ENCODE measurements at places on chromosomes 2 and 18.

DNA sequence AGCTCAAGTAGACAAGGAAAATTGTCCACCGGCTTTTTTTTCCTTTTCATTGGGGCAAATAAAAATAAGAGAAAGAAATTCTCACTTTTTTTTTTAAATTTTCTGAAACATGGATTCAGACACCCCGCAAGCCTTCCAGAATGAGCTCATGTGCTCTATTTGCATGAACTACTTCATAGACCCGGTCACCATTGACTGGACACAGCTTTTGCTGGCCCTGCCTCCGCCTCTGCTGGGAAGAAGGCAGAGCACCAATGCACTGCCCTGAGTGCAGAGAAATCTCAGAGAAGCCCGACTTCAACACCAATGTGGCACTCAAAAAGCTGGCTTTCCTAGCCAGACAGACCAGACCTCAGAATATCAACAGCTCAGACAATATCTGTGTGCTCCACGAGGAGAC is 30.2 kb upstream of the TRIM43B start:
- DNase-seq: no peak

GRCh38 chr2:127656569-127657231 is 10.7 kb downstream of the GPR17 start:
- no peak for DNase-seq

DNA sequence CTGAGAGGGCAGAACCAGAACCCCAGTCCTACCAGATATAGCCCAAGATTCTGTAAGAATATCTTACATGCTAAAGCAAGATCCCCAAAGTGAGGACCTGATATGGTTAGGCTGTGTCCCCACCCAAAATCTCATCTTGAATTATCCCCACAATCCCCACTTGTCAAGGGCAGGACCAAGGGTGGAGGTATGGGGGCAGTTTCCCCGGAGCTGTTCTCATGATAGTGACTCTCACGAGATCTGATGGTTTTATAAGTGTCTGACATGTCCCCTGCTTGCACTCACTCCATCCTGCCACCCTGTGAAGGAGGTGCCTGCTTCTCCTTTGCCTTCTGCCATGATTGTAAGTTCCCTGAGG is 19.9 kb downstream of the TTC32 start:
- no peak for DNase-seq

- no peak for DNase-seq
Measured at GRCh38 chr2:200592406-200593075, 6.7 kb downstream of the AOX1 start.

DNA sequence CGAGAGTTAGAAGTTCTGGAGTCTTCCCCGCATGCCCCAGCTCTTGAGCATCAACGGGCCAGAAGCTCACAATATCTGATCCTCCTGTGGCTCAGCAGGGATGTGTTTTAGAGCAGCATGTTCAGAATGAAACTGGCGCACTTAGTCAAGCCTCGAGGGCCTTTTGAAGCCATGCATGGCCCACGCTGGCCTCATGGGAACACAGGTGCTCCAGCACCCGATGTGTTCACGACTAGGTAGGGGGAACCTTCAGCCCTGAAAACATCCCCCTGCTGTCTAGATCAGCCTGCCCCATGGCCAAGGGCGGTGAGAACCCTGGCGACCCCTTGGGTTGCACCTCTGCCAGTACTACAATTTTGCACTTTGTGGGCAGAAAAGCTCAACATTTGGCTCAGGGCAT is 32.8 kb downstream of the MSH6 start:
- no peak for DNase-seq

DNA sequence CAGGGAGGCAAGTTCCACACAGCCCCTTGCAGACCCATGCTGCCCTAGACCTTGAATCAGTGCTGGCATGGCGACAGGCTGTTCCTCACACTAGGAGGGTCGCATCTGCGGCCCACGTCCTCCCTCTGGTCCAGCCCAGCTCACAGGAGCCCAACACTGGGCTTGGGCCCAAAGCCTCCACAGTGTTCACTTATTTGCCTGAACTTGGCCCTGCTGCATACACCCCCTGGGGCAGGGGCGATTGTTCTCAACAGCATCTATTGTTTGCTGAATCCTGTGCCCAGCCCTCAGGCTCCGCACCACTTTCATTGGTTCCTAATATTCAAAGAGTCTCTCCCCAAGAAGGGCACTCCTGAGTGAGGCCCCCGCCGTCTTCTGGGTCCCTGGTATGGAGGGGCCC is 90.7 kb downstream of the ZBTB7C start:
- no peak for DNase-seq

DNA sequence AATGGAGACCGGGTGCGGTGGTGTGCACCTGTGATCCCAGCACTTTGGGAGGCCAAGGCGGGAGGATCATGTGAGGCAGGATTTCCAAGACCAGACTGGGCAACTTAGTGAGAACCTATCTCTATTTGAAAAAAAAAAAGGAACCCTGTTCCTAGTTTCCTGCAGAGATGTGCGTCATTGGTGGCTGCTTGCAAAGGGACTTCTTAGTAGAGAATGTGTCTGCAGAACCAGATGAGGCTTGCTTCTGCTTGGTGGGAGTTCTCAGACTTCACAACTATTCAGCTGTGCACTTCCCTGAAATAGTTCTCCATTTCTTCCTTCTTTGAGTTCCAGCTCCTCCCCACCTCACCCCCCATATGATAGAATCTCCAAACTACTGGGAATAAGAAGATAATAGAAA is 22.3 kb downstream of the ZCCHC2 start:
- no peak for DNase-seq

DNA sequence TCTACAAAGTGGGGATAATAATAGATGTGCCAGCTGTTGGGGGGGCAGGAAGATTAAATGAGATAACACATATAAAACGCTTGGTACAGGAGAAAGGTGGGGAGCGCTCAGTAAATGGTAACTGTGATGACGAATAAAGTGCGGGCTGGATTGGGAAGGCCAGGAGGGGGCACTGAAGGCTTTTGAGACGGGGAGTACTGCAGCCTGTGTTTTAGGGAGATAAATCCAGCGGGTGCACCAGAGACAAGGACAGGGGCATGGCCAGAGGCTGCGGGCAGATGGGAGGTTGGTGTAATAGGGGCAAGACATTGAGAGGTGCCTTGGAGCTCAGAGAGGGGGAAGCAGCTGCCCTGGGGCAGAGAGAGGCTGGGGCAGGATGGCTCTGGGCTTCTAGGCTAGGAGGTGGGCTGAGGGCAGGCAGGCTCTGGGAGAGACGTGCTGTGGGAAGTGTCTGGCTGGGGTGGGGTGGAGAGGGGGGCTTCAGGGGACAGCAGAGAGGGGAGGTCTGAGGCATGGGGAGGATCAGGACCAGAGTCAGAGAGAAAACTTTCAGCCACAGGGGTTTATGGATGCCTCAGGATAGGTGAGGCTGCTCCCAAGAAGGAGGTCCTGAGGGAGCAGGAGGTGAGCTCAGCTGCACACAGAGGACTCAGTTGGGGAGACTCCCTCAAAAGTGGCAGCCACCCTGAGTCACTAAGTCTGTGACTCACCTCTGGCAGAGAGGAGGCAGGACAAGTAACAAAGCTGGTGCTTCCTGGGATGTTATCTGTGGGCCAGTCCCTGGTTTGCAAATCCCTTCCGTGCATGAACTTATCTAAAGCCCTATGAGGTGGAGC is 18.8 kb downstream of the TEX44 start:
- DNase-seq: no peak

DNA sequence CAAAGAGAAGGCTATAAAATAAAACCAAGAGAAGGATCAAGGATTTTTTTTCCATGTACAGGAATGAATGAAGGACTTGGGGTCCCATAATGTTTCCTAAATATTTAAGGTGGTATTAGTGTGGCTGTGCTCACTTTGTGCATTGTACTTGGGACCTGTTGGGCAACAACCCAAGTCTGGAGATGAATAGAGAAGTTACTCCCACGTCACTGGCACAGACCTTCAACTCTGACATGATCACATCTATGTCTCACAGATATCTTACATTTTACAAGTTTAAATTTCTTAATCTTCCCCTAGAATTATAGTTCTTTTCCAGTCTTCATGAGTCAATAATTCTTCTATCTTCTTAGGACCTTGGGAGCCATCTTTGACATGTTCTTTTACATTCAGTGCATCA is 133.4 kb downstream of the PLCL1 start:
- no peak for DNase-seq

DNA sequence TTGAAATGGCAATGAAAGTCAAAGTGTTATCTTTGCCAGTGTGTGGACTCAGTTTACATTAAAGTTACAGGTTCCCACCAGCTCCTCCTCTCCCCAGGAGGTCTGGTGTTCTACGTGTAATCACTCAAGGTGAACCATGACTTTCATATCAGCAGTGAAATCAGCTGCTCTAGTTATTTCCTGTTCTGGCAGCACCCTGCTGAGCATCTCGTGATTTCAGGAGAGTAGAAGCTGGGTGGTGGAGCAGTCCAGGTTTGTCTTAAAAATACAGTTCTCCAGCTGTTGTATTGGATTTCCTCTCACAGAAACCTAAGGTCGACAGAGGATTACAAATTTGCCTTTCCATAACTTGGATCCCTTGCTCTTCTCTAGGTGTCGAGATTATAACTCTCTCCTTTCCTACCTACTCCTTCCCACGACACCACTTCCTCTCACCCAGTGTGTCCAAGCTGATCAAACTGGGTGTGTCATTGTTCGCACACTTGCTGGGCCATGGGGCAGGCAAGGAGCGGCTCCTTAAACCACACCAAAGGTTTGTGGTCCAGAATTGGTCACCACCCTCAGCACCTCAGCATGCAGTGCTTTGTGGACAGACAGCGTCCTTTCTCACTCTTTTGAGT is 13.0 kb upstream of the ARHGAP25 start:
- DNase-seq: no peak

All from hindlimb muscle (tissue), 1 donor.